Stimulated activated CD4-positive, alpha-beta T cell treated with anti-CD3 and anti-CD28 coated beads, Interleukin-1b, Interleukin-23, amount 100 ng/mL, for 1 hour (primary cell): ENCODE measurements at places on chromosomes 6 and 20.

- DNase-seq = no peak
These were observed 84.8 kb downstream of the CD40 start for GRCh38 chr20:46202766-46203509.

- DNase-seq = no peak
These were observed 21.6 kb upstream of the ZBTB22 start for GRCh38 chr6:33339193-33339592.

GRCh38 chr6:53673162-53673727 lies 7.7 kb upstream of the KLHL31 start:
- DNase-seq = no peak

DNA sequence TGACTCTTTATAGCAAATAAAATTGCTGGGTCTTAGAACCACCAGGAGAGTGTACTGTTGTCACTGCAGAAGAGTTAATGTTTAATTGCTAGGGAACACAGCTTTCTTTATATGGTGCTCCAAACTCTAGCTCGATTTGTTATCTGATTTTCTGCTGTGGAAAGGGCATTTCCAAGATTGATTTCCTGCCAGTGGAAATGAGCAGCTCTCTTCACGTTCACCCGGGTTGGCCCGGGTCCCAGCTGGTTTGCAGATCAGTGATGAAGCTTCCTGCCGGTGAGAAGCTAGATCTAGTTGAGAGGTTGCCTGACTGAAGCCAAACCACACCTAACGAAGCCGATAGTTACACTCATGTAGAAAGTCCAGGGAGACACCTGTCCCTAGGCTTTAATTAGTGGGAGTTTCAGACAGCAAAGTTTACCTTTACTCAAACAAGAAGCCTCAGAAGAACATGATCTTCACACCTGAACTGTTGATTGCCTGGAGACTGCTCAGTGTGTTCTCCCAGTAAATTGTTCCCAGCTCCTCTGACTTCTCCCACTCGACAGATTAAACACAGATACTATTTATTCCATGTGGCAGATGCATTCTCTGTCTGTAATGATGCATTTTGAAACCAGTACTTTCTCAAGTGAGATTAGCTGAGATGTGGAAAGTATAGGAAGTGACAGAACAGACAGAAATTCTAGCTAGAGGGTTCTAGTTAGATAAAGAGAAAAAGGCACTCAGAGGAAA lies 27.8 kb downstream of the PAQR8 start:
- DNase-seq = no peak

DNA sequence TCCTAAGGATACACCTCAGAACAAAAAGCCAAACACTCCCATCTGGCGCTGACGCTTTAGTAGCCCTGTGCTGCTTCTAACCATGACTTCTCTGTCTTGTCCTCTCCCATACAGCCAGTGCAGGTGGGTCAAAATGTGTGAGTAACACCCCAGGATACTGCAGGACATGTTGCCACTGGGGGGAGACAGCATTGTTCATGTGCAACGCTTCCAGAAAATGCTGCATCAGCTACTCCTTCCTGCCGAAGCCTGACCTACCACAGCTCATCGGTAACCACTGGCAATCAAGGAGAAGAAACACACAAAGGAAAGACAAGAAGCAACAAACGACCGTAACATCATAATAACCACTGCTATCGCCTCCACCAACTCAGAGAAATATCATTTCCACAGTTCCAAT lies 1.4 kb downstream of the DEFB132 start:
- DNase-seq = no peak

DNA sequence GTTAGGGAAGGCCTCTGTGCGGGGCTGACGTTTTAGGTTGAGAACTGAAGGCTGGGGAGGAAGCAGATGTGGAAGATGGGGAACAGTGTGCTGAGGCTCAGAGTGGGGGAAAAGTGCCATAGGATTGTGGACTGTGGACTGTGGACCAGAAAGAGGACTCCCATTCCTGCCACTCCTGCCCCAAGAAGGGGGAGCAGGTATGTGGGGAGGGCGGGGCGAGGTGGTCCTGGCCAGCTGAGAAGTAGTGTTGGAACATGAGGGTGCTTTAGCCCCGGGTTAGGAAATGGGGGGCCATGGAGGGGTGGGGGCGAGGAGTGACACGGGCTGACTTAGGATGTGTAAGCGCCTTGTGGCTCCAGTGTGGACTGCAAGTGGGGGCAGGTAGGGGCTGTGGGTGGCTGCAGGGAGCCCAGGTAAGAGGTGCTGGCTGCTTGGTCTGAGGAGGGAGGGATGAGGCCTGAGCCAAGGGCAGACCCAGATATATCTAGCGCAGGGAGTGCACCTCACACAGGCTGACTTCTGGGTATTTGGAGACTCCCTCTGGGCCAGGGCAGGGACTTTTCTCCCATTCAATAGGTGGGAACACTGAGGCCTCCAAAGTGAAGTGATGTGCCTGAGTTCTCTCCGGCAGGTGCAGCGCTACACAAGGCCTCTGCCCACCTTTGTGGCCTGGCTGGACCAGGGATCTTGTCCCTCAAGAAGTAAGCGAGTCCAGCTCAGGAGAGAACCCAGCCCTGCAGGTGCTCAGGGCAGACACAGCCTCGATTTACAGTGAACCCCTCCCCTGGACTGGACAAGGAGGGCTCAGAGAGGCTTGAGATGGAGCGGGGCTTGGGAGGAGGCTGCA lies 76.6 kb upstream of the TOX2 start:
- no peak for DNase-seq

DNA sequence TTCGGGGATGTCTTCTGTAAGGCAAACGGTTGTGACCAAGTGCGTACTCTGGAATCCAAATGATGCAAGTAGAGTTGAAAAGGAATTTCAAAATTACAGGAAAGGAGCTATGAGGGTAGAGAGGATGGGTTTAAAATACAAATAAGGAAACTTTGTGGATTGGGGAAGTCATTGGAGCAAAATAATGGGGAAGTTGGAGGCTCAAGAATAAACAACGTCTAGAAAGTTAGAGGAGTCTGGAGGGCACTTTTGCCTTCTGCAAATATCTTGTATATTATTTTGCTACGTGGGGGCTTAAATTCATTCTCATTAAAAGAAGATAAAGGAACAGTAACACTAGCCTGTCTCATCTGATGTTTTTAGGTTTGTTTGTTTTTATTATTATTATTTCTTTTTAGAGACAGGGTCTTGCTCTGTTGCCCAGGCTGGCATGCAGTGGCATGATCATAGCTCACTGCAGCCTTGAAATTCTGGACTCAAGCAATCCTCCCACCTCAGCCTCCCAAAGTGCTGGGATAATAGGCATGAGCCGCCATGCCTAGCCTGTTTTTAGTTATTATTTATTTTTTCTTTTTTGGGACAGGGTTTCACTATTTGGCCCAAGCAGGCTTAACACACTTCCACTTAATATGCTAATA lies 55.0 kb upstream of the TNFAIP3 start:
- DNase-seq = no peak

DNA sequence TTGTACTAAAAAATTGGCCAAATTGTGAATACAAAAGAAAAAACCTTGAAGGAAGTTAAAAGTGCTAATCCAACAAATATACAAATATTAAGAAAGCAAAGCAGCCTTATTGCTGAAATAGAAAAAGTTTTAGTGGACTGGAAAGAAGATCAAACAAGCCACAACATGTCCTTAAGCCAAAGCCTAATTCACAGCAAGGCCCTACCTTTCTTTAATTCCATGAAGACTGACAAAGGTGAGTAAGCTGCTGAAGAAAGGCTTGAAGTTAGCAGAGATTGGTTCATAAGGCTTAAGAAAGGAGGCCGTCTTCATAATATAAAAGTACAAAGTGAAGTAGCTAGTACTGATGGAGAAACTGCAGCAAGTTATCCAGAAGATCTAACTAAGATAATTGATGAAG lies 53.5 kb downstream of the TINAG start:
- DNase-seq = no peak

- DNase-seq = no peak
These were observed 1.2 kb downstream of the WTAP start for GRCh38 chr6:159728531-159728964.

DNA sequence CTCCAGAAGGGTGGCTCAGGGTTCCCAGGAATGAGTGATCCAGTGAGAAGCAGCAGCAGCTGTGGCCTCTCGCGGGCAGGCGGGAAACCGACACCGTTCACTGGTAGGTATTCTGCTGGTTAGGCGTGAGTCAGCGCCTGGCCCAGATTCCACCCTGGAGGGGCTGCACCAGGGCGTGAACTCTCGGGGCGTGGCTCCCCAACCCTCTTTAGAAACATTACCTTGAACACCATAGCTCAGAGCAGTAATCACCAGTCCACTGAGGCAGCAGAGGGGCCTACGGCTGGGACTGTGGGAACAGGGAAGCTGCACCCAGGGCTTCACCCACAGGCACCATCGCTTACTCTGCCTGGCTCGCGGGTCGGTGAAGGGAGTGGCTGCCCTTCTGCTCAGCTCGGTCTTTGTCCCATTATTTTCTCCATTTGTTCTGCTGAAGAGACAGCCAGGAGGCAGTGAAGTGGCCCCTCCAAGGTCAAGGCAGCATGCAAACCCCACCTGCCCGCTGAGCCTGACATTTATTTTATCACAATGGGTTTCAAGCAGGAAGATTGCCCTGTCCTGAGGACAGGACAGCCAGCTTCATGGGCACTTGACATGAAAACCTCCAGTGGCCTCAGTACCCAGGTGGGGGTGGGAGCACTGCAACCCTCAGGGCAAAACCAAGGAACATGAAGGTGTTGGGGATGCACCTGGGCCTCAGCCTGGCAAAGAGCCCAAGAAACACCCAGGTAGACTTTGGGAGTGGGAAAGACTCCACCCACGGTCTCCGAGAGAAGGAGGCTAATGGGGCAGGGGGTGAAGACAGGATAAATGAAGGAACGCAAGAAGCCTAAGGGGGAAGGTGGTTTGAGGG lies 51.0 kb upstream of the CD93 start:
- DNase-seq = no peak

GRCh38 chr6:259901-260508 lies 32.3 kb upstream of the DUSP22 start:
- DNase-seq = no peak

DNA sequence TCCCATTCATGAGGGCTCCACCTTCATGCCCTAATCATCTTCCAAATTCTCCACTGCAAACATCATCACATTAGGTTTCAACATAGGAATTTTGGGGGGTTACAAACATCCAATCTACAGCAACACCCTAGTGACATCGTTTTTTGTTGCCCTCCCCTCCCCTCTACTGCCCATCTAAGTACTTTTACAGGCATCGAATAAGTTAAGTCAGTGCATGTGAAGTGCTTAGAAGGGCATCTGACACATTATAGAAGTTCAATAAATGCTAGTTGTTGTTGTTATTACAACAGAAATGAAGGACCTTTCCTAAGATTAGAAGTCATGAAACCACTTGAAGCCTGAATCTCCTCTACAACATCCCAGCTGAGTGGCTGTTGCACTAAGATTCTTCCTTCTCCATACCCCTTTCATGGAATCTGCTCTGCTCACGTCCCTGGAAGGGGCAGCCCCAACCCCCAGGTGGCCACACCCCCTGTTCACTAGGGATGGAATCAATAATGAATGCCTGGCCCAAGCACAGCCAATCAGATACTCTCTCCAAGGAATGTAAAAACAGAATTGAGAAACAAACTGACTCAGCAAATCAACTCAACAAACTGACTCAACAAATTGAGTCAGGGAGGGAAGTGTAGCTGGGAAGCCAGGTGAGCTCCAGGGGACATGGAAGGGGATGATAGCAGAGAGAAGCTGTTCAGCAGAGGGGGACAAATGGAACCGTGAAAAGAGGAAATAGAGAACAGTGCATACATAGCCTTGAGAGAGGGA lies 3.9 kb upstream of the LRP11 start:
- no peak for DNase-seq
